ENCODE measurements at places on chromosomes 4 and X.

- DNase-seq, result no peak
These were observed 42.7 kb downstream of the GATB start for GRCh38 chr4:151717909-151718628.

DNA sequence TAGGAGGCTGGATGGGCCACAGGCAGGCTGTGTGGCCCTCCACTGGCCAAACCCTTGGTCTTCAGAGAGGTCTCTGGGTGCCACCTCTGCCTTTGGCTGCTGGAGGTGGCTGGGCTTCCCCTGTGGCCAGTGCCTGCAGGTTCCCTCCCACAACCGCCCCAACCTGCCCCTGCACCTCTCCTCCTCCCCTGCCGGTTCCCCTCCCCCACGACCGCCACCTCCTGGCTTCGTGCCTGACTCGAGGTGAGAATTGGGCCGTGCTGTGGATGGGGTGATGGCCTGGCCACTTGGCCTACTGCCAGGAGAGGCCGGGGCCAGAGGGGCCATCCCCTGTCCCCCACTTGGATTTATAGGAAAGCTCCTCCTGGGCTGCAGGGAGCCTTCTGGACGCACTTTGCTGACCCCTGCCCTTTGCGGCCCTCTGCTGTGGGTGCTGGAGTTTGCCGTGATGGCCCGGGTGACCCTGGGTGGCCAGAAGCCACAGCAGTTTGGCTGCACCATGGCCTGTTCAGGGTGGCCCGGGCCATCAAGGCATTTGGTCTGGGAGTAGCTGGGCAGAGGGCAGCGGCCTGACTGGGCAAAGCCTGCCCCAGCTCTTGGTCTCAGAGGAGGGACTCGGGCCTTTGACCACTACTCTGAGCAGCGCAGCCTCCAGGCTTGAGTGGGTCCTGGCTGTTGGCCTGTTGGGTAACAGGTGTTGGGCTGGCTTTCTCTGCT lies 3.8 kb downstream of the NAT8L start:
- no peak for DNase-seq

DNA sequence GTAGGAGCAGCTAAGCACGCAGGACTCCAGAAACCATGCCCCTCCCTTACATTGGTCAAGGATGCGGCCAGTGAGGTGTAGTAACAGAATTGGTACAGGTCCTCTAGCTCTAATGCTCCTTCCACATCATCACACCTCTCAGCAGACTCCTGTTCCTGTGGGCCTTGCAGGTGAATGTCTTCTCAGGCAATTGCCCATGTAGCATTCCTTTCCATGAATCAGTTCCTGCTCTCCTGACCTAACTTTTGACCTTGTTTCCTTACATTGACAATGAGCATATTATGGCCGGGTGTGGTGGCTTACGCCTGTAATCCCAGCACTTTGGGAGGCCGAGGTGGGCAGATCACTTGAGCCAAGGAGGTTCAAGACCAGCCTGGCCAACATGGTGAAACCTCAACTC lies 31.3 kb downstream of the MAP7D3 start:
- DNase-seq, result peak; percentile 15

- DNase-seq, result no peak
These were observed 43.2 kb downstream of the DCAF8L2 start for GRCh38 chrX:27633328-27633727.

GRCh38 chrX:70433848-70434351 lies 10.7 kb upstream of the DLG3 start:
- DNase-seq, result peak; percentile 58

DNA sequence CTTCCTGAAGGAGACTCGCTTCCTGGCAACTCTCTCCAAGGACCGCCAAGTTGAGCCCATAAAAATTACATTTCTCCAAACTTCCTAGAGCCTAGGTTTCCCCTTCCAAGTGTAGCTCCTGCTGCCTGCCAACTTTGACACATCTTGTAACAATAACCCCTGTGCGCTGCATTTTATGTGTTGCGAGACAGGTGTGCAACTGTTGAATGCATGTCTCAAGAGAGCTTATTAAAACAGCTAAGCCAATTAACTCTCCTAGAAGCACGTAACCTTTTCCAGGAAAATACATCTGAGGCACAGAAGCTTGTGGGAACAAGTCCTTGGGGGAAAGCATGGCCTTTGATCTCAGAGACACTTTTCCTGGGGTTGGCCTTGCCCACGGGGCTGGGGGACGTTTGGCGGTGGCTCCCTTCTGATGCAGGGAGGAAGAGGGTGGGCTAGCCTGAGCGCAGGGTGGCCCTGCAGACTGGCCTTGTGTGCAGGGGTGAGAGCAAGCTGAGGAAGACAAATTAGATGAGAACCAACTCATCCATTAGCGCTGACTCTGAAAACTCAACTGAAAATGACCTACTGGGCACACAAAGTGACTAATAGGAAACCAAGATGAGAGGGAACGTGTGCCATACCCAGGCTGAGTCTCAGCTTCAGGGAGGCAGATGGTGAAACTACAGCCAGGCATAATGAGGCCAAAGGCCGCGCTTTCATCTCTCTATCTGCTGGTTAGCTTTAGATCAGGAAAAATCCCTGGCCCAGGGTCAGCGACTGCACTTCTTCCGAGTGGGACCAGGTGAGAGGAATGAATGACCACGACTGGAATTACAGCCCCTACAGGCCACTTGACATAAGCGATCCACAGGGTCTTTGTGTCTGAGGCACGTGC lies 75.3 kb downstream of the ENPP6 start:
- DNase-seq, result no peak

DNA sequence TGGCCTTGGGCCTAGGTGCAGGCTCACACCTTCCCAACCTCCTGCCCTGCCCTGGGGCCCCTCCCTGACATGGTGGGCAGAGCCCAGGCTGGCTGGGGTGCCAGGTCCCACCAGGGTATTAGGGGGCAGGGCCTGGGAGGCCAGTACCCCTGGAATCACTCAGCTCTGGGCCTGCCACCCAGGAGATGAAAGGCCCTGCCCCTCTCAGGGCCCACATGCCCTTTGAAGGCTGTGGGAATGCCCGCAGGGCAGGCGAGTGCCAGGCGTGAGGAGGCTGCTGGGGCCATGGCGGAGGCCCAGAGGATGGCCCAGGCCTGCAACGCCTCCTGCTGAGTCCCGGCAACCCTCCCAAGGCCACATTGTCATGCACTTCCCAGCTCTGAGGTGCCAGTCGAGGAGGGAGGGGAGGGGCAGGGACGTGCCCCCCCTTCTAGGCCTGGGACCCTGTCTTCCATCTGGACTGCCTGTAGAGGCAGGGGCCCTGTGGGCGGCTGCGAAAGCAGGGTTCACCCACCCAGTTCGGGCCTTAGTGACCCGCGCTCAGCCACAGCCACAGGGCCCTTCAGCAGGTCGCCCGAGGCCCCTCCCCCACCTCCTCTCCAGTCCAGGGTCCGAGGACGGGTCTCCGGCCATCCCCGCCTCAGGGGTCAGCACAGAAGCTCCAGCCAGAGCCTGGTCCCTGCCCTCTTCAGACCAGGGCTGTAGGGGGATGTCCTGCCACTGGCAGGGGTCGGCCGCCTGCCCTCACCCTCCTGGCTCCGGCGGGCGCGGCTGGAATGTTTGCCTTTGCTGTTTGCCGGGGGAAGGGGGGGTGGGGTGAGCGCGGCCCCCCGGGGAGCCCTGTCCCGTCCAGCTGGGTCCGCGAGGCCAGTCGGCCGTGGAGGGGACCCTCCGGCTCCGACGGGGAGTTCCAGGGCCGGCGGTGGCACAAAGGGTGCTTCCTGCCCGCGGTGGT lies 26.7 kb upstream of the FGFR3 start:
- no peak for DNase-seq

GRCh38 chr4:113355550-113356371 lies 306.3 kb downstream of the ANK2 start:
- DNase-seq, result peak; percentile 85

DNA sequence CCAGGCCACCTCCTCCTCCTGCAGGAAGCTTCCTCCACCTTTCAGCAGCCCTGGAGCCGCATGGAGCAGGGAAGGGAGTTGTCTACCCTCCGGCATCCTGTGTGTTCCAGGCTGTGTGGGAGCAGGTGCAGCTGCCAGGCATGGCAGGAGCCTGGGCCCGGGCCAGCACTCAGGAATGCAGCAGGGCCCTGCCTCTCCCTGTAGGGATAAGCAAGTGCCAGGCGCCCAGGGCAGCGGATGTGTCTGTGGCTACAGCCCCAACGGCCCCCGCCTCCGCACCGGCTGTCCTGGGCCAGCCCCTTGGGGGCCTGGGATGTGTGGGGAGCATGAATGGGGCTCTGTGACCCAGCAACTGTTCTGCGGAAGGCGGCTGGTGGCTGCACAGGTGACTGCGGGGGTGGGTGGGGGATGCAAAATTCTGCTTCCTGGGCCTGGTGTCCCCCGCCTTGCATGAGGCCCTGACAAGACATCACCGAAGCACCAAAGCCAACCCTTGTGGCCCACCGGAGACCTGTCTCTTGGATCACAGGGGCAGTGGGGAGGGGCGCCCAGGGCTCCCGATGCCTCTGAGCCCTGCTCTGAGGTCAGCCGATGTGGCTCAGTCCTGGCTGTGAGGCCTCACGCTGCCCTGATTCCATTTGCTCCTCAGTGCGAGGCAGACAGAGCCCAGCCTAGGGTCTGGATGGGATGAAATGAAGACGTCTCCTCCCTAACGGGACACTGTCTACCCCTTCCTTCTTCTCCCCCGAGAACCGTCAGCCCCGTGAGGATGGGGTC lies 1.4 kb upstream of the DOK7 start:
- no peak for DNase-seq

DNA sequence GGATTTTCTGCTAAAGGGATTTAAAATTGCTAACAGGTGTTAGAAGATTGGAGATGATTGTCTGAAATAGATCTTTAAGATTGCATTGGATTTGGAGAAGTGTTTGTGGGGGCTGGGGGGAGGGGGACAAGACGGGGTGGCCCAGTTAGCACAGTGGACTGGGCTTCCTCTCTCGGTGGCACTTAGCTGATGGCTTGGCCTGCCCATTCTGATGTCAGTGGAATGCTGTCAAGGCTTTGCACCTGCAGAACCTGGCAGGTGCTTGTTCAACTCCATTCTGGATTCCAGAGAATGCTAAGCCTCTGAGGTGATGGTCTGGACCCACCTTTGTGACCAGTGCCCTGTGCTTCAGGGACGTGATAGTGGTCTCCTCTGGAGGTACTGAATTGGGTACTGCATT lies 43.7 kb downstream of the ADD1 start:
- no peak for DNase-seq

DNA sequence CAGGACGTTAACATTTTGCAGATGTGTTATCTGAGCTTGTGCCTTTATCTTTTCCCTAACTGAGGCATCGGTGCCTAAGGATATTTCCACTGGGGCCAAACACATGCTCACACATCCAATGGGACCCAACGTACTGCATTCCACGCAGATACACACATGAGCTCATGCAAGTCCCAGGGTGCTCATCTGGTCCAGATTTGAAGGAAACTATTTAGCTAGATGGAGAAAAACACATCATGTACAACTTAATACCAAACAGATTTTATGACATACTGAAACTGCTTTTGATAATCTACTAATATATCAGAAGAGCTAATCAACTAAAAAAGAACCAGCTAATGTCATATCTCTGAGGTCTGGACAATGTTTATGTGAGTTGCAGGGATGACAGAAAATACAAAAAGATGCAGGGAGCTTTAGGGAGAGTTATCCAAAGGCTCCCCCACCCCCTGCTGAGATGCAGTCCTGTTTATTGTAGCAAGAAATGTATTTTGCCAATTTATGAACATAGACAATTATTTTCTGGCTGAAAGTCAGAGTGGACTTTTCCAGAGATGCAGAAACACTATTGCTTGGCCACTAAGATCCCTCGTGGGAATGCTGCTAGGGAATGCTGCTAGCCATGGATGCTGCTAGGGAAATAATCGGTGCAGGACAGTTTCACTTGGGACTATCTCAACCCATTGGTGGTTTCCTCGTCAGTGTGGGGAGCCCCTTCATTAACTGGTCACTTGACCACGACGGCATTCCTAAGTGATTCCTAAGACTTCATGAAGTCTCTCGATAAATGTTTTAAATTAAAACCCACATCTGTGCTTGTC lies 172.8 kb downstream of the SMIM20 start:
- DNase-seq, result peak; percentile 70

DNA sequence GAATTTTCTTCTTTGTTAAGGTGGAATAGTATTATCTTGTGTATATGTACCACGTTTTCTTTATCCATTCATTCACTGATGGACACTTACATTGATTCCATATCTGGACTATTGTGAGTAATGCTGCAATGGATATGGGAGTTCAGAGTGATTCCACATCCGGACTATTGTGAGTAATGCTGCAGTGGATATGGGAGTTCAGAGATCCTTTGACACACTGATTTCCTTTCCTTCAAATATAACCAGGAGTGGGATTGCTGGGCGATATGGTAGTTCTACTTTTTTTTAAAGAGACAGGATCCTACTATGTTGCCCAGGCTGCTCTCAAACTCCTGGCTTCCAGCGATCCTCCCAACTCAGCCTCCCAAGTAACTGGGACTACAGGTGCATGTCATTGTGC lies 12.1 kb downstream of the TMEM156 start:
- DNase-seq, result peak; percentile 66

- no peak for DNase-seq
These were observed 184.5 kb downstream of the CLCN4 start for GRCh38 chrX:10341309-10341708.
